Lung microvascular endothelial cell (primary cell): ENCODE measurements at places on chromosomes 13 and 19.
A peak's percentile ranks its signal among the peaks of the same experiment; 100 is the strongest.

DNA sequence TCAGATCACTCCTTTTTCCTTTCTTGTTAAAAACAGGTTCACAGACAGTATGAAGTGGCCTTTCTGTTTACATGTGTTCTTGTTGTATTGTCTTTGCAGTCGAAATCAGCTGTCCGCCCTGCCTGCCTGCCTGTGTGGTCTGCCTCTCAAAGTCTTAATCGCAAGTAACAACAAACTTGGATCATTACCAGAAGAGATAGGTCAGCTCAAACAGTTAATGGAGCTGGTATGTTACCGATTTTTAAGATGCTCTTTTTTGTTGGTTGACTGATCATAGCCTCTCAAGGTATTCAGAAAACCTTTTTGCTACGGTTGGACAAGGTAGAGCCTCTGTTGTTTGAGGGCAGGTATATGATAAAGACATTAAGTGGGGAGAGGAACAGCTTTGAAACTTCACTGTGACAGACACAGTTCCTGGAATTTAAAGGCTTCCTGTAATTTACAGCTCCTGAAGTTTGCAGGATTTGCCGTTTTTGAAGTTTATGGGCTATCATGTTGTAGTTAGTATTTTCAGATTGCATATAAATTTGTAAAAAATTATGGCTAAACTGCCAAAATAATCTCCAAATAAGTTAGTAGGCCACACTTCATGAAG is 116.1 kb downstream of the LRCH1 start:
- DNase-seq: no peak

DNA sequence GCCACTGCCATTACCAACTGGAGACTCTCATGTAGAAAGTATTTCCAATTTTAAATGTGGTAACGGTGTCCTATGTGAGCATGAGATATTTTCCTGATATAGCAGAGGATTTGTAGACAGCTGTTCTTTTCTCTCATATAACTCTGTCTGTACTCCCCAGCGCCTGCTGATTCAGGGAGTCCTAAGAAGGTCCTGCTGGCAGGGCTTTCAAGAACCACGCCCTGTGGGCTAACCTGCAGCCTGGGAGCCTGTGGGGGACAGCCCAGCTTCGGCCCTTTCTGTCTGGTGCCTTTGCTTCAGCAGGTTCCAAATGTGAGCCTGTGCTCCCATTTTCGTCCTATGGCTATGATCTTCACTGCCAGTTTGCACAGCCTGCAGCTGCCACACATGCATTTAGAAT is 316.8 kb downstream of the ATP8A2 start:
- DNase-seq: no peak

DNA sequence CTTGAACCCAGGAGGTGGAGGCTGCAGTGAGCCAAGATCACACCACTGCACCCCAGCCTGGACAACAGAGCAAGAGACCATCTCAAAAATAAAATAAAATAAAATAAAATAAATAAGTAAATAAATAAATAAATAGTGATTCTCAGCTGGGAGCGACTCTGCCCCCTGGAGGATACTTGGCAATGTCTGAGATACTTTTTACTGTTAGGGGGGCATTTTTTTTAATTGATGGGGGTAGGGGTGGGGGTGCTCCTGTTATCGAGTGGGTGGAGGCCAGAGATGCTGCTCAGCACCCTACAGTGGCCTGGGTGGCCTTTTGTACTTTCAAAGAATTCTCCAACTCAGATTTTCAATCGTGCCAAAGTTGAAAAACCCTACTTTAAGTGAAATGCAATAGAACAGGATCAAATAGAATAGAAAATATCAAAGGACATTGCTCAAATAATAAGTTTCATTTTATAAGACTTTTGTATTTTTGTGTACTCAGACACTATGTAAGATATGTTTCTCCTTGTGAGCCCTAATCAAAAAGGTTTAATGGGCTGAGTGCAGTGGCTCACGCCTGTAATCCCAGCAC is 7.1 kb upstream of the CLPP start:
- DNase-seq: peak; percentile 37

GRCh38 chr19:5541456-5541855 is 26.3 kb downstream of the TINCR start:
- no peak for DNase-seq

DNA sequence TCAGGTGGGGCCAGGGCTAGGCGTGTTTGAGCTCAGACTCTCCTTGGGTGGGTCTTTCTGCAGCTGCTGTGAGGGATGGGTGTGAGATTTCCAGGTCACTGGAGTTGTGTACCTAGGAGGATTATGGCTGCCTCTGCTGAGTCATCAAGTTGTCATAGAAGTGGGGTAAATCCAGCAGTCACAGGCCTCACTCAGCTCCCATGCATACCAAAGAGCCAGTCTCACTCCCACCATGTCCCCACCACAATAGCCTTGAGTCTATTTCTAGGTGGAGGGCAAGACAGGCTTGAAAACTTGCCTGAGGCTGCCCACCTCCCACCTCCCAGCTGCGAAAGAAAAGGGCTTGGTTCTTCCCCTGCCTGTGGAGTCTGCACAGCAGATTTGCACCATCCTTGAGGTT is 194.0 kb upstream of the PCDH17 start:
- no peak for DNase-seq

DNA sequence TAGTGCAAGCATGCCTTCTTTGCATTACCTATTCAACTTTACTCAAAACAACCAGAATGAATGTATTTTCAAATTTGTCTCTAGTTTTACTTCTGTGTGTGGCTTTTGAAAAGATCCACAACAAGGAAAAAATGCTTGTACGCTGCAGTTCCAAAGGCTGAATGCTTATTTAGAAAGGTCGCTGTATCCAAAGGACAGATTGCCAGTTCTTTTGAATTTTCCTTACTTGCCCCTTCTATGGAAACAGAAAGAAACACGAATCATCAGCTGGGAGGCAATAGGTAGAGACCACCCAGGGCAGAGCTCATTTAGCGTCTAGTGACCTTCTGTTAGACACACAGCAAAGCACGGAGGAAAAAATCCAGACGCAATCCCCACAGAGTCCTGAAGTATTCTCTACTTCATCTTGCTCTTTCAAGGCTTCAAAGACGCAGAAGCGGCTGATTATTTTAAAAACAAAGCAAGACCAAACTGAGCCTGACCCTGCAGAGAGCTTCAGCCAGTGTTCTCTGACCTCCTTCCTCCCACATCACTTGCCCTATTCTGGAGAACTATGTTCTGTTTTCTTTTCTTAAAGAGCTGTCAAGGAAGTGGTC is 674.6 kb upstream of the SGCG start:
- no peak for DNase-seq

- peak; percentile 25 for DNase-seq
These were observed at the start of gene EML2 for GRCh38 chr19:45638930-45639729. EML2 (minus strand) TSS chr19:45639397; CDS start chr19:45639376, 21 bp downstream.

- no peak for DNase-seq
These were observed 872.8 kb downstream of the DACH1 start for GRCh38 chr13:70994191-70994590.

GRCh38 chr13:49098771-49099512 is 121.2 kb upstream of the MLNR start:
- peak; percentile 70 for DNase-seq

DNA sequence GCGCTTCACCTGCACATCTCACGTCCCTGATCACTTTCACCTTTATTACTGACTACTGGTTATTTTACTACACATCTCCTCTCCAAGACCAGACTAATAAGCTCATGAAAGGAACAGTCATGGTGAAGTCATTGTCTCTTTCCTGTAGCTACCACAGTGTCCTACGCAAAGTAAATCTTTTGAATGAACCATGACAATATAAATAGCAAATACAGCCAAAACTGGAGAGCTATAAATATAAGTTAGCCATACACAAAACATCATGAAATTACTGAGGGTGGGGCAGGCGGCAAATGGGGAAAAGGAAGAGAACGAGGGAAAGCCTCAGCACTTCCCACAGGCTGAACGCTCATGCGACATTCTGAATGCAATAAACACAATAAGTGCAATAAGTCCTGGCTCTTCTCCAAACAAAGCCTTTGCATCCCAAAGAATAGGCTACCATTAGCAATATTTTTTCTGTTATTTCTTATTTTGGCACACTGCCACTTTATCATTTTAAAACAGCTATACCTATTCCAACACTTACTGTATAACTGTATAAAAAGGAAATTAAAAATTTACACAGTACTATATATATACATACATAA is 62.5 kb downstream of the TUBGCP3 start:
- DNase-seq: peak; percentile 65

GRCh38 chr13:61370520-61370919 is 45.1 kb downstream of the PCDH20 start:
- no peak for DNase-seq

- DNase-seq: no peak
These were observed 174.7 kb downstream of the MZT1 start for GRCh38 chr13:72552731-72553130.

DNA sequence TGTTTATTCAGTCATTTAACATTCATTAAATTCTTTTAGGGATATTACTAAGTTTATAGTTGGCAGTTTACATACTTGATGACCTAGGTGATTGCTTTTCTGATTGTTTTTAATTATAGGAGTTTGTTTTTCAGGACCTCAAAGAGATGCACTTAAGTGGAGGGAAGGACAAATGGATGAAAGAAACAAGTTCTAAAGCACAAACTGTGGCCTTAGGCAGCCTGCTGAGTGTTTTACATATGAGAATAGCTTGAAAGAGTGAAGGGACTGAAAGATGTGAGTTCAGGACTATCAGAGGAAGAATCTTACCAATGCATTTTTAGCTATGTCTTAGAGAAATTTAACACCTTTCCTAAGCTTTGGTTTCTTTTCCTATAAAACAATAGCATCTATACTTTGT is 402.6 kb downstream of the KLF12 start:
- DNase-seq: no peak
